ENCODE measurements at places on chromosomes 3 and 15. TPM values are rescaled to one million over a fixed set of nuclear protein-coding genes. Genes with fewer than 3 reads are reported as not detected.
A peak's percentile ranks its signal among the peaks of the same experiment; 100 is the strongest.

DNA sequence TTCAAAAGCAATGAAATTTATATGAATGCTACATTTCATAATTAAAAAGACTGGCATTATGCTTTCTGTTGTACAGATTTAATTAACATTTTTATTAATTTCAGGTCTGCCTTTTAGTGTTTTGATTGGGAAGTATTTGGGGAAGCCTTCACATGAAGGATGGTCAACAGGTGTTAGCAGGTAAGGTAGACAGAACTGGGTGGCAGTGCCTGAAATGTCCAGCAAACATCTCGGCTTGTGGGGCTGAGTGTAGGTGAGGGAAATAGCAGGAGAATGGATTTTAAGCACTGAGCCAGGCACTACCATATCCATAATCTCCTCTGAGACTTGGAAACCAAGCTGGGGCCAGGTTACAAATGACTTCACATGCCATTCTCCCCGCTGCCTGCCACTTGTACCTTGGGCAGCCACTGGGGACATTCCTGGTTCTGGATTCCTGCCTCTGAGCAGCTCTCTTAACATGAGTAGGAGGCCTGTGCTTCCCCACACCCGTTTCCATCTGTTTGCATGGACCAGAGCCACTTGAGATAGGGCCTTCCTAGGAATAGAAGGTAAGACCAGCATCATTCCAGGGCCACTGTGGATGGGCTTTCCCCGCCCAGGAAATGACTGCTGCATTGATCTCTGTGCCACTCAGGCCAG lies 125.9 kb upstream of the HES1 start:
- peaks cover 11% of the 10 kb centered on the region for H3K4me1 ChIP-seq
- no peaks in the 10 kb centered on the region for H3K27me3 ChIP-seq
- no peak overlapping the region for H3K4me3 ChIP-seq
- no peaks in the 10 kb centered on the region for H3K36me3 ChIP-seq
- H3K27ac ChIP-seq, result no peak overlapping the region

- peaks cover 11% of the 10 kb centered on the region for H3K4me1 ChIP-seq
- H3K4me3 ChIP-seq, result no peak overlapping the region
- no peak for DNase-seq
- H3K36me3 ChIP-seq, result peaks cover 4% of the 10 kb centered on the region
Observed at GRCh38 chr3:120683213-120683612, 1.2 kb upstream of the HGD start.

- peak; percentile 69 for DNase-seq
- H3K36me3 ChIP-seq, result no peaks in the 10 kb centered on the region
- H3K27ac ChIP-seq, result no peak overlapping the region
- peaks cover 48% of the 10 kb centered on the region for H3K27me3 ChIP-seq
- H3K4me1 ChIP-seq, result peaks cover 9% of the 10 kb centered on the region
Observed at GRCh38 chr3:126540951-126541627, 17.1 kb downstream of the CHST13 start.

DNA sequence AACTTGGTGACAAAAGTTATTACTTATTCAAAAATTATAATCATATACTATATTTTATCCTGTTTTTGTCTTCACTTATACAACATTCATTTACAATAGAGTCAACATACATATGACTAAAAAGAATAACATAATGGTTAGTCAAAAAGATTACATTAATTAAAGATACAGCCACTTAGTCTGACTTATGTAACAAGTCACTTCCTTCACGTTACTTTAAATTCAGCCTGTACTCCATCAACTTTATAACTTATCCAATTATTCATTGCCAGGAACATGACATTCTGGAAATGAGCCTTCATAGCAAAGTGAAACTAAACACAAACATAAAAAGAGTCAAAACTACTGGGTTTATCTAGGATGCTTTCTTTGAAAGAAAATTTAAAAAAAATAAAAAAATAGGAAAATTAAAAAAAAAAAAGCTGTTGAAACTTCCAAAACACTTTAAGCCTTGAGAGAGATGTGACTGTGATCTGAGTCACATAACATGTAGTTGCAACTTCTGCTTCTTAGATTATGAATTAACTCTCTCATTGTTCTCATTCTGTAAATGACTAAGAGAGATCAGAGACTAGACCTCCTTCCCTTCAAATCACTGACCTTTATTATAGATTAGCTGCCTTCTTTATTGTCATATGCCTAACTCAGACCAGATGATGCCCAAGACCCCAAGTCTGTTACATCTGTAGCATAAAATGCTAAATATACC lies 107.8 kb downstream of the MYRIP start:
- H3K4me1 ChIP-seq, result no peaks in the 10 kb centered on the region
- H3K36me3 ChIP-seq, result no peaks in the 10 kb centered on the region
- DNase-seq, result no peak
- no peaks in the 10 kb centered on the region for H3K27me3 ChIP-seq
- H3K27ac ChIP-seq, result no peak overlapping the region

GRCh38 chr3:44365952-44366351 lies 27.4 kb downstream of the TCAIM start:
- H3K27me3 ChIP-seq, result no peaks in the 10 kb centered on the region
- DNase-seq, result no peak
- no peak overlapping the region for H3K4me3 ChIP-seq
- no peaks in the 10 kb centered on the region for H3K4me1 ChIP-seq

- DNase-seq, result no peak
- H3K27me3 ChIP-seq, result no peaks in the 10 kb centered on the region
- H3K4me1 ChIP-seq, result no peaks in the 10 kb centered on the region
- H3K36me3 ChIP-seq, result no peaks in the 10 kb centered on the region
Observed at GRCh38 chr3:104367000-104367399, 999.7 kb upstream of the ALCAM start.

DNA sequence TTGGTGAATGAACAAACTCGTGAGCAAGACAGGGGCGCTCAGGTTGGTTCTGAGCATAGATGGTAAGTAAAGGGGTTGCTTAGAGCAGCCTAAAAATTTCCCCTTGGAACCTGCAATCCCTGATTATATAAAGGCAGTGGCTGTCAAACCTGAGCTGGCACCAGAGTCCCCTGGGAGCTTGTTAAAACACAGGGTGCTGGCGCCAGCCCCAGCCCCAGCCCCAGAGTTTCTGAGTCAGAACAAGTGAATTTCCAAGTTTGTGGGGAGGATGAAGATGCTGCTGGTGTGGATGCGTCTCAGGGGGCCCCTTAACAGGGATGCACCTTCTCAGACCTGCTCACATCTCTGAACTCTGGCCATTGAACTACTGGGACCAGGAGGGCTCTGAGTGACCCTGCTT lies 48.2 kb downstream of the FEM1B start:
- DNase-seq, result no peak
- peaks cover 5% of the 10 kb centered on the region for H3K27me3 ChIP-seq
- no peak overlapping the region for H3K4me3 ChIP-seq
- H3K27ac ChIP-seq, result no peak overlapping the region

DNA sequence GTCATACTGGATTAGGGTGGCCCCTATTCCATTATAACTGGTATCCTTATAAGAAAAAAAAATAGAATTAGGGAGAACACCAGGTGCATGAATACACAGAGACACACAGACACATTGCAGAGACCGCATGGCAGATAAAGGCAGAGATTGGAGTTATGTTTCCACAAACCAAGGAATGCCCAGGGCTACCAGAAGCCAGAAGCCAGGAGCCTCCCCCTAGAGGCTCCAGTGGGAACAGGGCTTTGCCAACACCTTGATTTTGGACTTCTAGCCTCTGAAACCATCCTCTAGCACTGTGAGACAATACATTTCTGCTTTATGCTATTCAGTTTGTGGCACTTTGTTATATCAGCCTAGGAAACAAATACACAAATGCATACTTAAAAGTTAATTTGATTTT lies 10.4 kb downstream of the GOLM2 start:
- H3K4me1 ChIP-seq, result peaks cover 28% of the 10 kb centered on the region
- no peak for DNase-seq
- H3K27me3 ChIP-seq, result no peaks in the 10 kb centered on the region
- H3K4me3 ChIP-seq, result no peak overlapping the region
- no peaks in the 10 kb centered on the region for H3K36me3 ChIP-seq

DNA sequence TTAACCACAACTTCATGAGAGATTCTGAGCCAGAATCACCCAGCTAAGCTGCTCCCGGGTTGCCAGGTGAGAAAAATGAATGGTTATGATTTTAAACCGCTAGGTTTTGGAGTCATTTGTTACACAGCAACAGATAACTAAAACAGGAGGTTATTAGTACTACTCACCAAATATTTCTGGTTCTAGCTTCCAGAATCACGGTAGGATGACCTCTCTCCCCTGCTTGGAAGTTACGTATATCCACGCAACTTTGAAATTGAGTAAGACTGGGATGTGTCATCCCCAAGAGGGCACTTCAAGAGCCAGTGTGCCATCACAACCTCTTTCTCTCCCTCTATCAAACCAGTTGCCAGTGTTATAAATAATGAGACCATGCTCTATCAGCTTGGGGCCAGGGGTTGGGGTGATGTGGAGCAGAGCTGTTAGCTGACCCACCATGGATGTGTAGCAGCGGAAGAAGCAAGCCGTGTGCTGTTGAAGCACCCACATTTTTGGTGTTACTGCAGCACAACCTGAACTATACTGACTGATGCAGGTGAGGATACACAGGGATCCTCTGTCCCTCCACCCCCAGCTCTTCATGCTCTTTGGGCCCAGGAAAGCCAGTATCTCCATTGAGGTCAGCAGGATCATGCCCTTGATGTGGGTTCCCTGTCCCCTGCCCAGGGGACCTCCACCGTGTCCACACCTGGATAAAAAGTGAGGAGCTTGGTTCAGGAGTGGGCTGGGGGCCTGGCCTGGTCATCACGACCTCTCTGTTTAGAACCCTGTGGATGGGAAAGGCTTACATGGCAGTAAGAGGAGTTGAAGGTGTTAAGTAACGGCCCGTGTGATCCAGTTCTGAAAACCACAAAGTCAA lies 19.4 kb upstream of the ALDH1A3 start:
- H3K27ac ChIP-seq, result peak overlapping the region; percentile 8
- no peak for DNase-seq
- H3K4me3 ChIP-seq, result no peak overlapping the region
- no peaks in the 10 kb centered on the region for H3K36me3 ChIP-seq
- H3K27me3 ChIP-seq, result no peaks in the 10 kb centered on the region

Gene VGLL3
- 17.8 TPM for total RNA-seq

Gene USP50
- total RNA-seq, result 2.0 TPM

Gene EHHADH
- total RNA-seq, result 7.1 TPM

Gene DZIP1L
- 17.4 TPM for total RNA-seq

Gene RBP2
- total RNA-seq, result not detected

Gene PP2D1
- not detected for total RNA-seq
